ENCODE measurements at places on chromosomes 16 and 17. TPM values are rescaled to one million over a fixed set of nuclear protein-coding genes. Genes with fewer than 3 reads are reported as not detected.

Gene TAF15
- total RNA-seq, result 312 TPM

Gene KCNG4
- not detected for total RNA-seq

Gene TSPOAP1
- total RNA-seq, result 19.2 TPM

Gene EXOC7
- 91.9 TPM for total RNA-seq

Gene TLE7
- not detected for total RNA-seq

Gene C1QTNF1
- total RNA-seq, result not detected

Gene HSD11B2
- total RNA-seq, result 2.7 TPM

Gene ADORA2B
- total RNA-seq, result 4.7 TPM

Gene RUNDC3A
- 1.9 TPM for total RNA-seq

Gene RNF43
- 2.9 TPM for total RNA-seq

Gene CDH11
- not detected for total RNA-seq

Gene HNF1B
- total RNA-seq, result 0.14 TPM

Gene ACBD4
- 12.9 TPM for total RNA-seq

Gene CD68
- total RNA-seq, result 7.6 TPM

Gene TBC1D3B
- 4.3 TPM for total RNA-seq

Gene RABEP1
- total RNA-seq, result 49.7 TPM

Gene TBC1D26
- total RNA-seq, result 1.0 TPM

Gene TMEM235
- total RNA-seq, result not detected

Gene NRN1L
- not detected for total RNA-seq

Gene IGFALS
- not detected for total RNA-seq

Gene TLCD3B
- 14.1 TPM for total RNA-seq

Gene TMEM238L
- not detected for total RNA-seq

Gene TMEM220
- total RNA-seq, result 0.09 TPM

Gene ASGR2
- not detected for total RNA-seq

Gene MFAP4
- not detected for total RNA-seq
